GM12891 (cell line): ENCODE measurements at places on chromosomes 2 and 18.

GRCh38 chr18:61898640-61899101, 5.9 kb upstream of the RNF152 start:
- no peak for DNase-seq

DNA sequence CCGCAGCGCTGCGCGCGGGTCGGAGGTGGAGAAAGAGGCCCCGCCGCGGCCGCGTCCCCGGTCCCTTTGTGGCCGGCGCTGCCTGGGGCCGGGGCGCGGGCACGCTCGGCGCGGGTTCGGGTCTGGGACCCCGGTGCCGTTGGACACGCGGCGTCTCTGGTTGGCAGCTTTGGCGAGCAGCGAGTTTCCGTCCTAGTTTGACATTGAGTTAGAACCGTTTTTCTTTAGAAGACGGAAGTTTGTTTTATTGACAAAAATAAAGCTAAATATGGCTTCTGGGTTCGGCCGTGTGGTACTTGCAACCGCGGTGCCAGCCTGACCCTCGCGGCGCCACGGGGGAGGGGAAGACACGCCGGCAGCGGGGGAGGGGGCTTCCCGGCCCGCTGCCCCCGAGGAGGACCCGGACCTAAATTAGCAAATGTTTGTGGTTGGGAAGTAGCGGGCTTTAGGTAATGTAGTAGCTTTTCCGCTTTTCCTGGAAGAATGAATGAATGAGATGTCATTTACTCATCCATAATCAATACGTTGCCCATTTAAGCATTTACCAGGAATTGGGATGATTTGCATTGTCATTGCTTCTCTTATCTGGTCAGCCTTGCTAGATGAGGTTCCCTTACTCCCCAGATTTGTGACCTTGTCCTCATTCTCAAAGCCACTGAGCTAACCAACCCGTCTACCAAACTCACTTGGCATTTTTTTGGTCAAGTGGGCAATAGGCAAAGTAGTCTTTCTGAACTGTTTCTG, 530 bp downstream of the GALNT1 start:
- no peak for DNase-seq

- DNase-seq = no peak
Measured at GRCh38 chr2:3517948-3518495, 1.3 kb downstream of the ADI1 start.

DNA sequence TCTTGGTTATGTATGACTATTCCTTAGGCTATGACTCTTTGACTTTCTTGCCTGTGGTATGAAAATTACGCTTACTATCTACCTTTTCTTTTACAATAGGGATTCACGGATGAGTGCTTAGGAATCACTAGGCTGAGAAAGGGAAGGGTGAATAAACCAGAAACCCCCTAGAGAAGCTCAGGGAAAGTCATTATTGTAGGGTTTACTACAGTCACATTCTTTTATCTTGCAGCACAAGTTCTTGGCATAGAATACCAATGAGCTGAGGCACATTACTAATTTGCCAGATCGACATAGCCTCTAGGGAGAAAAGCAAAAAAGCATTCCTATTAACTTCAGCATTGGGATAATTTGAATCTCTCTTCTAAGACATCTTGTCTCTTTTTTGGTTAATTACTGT, 103.3 kb downstream of the ST6GAL2 start:
- DNase-seq = no peak

GRCh38 chr2:201228912-201229290, 31.4 kb upstream of the CASP8 start:
- DNase-seq = no peak

DNA sequence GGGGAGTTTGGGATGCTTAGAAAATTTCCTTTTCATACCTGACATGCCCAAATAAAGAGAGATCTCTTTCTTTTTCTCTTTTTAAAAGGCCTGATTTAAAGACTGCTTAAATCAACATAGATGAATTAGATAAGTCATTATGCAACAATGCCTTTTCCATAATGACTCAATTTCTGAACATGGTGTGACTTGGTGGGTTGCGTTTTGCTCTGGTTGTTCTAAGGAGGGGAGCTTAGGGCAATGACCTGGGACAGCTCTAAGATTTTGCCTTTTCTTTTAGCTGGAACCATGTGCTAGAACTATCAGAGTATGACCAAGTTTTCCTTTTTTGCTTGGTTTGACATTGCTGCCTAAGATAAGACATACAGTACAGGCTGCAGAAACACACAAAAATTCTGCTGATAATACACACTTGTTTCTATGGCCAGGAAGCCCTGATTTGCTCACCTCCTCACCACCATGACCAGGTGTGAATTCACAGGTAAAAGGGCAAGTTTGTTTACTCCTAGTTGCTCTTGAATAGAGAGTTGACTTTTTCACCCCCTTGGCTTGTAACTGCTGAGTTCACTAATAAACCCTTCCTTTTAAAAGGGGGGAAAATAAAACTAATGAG, 58.1 kb upstream of the IL1RL1 start:
- DNase-seq = no peak

GRCh38 chr2:63591566-63592175, 2.9 kb downstream of the MDH1 start:
- no peak for DNase-seq

- DNase-seq = no peak
Measured at GRCh38 chr2:236588932-236589592, 19.4 kb downstream of the ACKR3 start.

GRCh38 chr2:26722328-26722727, 29.8 kb downstream of the KCNK3 start:
- no peak for DNase-seq

DNA sequence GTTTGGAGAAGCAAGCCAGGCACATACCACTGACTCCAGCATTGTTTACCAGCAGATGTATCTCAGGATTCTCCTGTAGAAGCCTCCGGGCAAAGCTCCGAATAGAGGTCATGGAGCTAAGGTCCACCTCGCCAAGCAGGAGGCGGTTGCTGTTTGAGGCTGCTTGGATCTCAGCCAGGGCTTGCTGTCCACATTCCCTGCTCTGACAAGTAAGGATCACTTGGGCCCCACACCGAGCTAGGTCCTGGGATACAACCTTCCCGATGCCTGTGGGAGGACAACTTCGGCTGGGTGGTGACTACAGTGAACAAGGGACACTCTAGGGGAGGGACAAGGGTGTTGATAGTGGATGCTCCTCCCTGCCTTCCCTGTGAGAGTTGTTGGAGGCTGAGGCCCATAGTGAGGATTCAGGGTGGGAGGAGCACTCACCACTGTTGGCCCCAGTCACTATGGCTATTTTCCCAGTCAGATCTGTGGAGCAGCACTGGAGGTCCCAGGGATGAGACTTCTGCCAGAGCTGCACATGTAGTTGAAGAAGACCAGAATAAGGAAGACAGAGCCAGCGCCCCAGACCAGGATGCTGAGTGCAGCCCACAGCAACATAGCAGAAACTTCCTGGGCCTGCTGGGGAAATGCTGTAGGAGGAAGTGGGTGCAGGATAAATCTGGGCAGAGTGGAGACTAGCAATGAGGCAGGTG, 8.3 kb downstream of the C2orf81 start:
- no peak for DNase-seq

DNA sequence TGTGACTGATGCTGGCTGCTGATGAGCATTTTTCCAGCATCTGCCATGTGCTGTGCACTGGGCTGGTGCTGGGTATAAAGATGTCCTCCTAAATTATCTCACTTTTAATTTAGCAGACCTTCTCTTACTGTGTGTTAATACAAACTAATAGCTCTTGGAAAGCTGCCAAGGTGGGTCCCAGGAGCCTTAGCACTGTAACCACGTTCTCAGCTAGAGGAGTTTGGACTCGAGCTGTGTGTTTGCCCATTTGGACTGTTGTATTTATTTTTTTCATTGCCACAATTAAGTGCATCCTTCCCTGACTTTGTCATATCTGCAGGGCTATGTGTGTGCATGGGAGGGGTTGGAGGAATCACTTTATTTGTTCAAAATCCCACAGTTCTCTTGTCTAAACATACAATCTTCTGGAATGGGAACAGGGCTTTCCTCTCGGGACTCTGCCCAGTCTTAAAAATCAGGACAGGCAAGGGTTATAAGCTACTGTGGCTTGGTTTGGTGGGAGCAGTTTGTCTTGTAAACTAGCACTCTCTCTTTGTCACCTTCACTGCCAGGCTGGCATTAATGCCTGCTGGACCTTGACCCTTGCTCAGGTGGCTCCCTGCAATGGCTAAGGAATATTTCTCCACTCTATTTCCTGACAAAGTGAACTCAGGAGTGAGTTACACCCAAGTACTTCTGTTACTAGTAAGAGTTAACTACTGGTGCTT, 129.7 kb upstream of the MGAT5 start:
- no peak for DNase-seq

- no peak for DNase-seq
Measured at GRCh38 chr18:29594493-29594892, 1417.6 kb upstream of the CDH2 start.

GRCh38 chr18:77658751-77659448, 409.3 kb downstream of the GALR1 start:
- no peak for DNase-seq

DNA sequence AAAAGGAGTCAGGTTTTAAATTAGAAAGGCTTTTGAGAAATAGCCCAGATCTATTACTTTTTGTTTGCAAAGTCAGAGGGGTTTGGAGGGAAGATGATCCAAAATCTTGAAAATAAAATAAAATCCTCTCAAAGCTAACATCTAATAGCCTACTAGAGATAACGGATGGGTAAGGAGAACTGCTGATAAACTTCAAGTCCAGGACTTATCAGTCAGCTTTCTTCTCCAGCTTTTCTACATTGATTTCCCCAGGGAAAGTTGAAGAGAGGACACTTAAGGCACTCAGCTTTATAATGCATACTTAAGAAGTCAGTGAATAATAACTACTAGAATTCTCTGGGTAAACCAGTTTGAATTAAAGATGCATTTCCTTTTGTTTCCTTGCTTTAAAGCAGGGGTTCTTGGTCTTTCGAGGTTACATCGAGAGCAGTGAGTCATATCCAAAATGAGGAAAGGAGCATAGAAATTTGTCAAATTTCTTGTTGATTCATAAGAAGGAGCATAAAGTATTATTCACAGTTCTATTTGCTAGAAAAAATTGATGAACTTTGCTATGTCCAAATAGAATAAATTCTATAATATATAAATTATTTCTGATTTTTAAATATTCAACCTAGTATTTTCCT, 43.2 kb upstream of the ITPRID2 start:
- DNase-seq = no peak
